ENCODE measurements at places on chromosomes 1 and 21.

DNA sequence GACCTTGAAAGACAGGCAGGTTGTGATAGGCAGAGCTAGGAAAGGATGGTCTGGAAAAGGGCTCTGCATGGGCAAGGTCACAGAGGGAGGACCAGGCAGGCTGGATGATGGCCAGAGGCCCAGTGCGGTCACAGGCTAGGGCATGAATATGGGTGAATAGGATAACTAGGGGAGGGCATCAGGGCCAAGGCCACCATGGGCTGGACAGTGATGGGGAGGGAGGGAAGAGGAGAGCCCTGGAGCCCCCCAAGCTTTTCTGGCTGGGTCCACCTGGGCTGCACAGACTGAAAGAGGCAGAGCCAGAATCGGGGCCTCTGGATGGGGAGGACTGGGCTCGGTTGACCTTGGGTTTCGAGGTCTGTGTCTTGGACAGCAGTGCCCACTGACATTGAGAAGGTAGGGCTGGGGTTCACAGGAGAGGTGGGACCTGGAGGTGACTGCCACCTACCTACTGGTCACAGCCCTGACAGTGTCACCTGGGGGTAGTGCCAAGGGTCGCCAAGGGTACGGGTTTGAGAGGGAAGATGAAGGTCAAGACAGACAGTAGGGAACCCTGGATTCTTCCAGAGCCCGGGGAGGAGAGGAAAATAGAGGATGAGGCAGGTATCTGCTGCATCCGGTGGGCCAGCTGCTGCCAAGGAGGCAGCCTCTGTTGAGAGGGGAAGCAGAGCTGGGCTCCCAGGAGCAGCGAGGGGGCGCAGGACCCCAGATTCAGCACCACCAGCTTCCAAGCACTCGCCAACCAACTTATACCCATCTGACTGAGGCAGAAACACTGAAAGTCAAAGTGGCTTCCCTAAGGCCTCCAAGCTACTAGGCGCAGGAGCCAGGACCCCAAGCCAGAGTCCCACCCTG lies 6.1 kb upstream of the NPHP4 start:
- no peak for DNase-seq

GRCh38 chr21:33893917-33894316 lies 21.7 kb downstream of the ATP5PO start:
- DNase-seq = no peak

DNA sequence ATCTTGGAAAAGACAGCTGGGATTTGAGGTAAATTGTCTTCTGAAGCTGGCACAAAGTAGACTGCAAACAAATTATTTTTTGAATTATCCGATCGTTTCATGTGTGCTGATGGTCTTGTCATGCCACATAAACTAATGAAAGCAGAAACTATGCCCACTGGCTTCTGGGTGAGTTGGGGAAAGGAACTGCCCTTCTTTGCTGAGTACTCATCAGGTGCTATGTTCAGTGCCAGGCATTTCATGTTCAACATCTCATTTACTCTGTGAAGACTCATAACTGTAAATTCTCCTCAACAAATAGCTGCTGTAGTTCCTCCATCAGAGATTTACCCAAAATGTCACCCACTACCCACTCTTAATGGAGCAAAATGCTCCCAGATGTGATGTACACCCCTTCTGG lies 1.2 kb downstream of the TRIT1 start:
- no peak for DNase-seq

DNA sequence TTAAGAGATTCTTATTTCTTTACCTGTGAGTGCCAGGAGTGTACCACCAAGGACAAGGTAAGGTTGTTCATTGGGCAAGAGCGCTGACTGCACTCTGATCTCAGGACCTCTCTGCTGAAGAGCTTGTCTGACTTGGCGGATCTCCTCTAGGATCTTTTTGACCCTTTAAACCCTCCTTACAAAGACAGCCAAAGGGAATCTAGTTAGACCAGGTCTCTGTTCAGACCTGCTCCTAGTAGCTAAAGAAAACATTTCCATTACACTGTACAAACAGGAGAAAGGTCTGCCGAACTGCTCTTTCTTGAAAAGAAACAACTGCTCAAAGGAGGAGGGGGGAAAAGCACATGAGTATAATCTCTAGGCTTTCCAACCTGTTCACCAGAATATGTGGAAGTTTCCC lies 49.3 kb downstream of the SMYD2 start:
- DNase-seq = no peak

GRCh38 chr1:113031171-113031933 lies 41.6 kb upstream of the LRIG2 start:
- no peak for DNase-seq

DNA sequence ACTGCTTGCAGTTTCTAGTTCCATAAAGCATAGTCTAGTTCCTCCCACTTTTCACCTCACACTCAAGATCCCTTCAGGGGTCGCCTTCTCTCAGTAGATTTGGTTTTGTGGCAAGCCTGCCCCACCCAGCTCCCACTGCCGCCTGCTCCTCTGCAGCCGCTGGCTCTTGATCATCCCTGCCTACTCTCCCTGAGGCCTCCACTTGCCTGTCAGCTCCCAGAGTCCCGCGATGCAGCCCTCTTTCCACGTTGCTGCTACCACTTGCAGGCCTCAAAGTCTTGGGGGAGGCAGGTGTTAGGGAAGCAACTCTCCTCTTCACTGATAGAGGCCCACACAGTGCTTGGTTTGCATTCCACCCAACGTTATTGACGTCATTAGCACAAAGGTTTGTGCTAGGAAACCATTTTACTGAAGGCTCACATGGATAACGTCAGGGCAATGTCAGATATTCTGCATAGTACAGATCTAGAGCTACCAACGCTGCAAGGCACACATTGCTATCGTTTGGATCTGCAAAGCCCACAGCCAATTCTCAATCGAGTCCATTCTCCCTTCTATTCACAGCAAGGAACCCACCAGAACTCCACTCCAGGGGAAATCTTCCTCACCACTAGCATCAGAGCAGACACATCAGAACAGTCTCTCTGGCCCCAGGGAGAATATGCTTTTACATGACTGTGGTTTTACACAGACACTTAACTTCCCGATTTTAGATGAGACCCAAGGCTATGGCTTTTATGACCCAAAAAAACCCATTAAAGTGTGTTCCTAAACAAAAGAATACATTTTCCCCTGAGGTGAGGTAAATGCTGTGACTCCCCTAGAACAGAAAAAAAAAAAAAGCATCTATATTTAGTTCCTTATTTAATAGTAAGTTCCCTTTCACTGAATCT lies 519.5 kb upstream of the CAMK1G start:
- no peak for DNase-seq

DNA sequence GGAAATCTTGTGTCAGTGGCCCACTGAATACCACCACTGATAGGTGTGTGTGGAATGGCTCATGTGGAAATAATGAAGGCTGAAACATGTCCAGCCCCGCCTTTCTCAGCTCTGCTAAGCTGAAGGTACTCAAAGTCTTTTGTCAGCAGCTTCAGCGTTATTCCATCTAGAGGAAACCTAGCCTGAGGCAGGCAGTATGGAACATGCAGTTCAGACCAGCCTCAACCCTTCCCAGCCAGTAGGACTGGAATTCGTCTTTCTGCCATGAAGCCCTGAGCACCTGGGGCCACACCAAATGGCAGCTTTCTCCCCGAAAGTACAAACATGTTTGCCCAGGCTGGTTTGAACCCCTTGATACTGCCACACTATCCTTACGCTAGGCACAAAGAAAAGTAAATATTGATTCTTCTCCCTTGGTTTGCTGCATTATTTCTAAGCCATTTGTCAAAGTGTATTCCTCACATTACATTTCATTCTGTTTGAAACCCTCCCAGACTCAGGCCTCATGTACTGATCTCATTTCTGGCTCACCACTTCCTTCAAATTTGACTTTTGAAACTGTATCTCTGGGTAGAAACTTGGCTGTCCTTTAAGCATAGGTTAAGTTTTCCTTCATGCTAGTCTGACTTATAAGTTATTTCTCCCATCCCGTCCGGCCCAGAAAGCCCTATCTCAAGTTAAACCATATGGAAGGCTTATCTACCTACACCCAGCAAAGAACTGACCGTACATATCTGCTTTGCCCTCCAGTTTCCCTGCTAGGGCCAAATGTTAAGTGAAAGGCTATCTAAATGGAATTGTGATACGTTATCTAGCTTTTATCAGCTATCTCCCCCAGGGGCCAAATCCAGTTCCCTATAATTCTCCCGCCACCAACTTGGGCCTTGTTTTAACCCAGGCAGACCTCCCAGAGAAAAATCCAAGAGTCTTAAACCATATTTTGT lies 45.7 kb upstream of the HOOK1 start:
- no peak for DNase-seq

GRCh38 chr1:50877641-50878040 lies 82.4 kb downstream of the FAF1 start:
- DNase-seq = no peak

GRCh38 chr1:6528492-6528891 lies 25.8 kb downstream of the NOL9 start:
- DNase-seq = no peak

- no peak for DNase-seq
These were observed 29.2 kb downstream of the AGPAT3 start for GRCh38 chr21:43894206-43894577.

DNA sequence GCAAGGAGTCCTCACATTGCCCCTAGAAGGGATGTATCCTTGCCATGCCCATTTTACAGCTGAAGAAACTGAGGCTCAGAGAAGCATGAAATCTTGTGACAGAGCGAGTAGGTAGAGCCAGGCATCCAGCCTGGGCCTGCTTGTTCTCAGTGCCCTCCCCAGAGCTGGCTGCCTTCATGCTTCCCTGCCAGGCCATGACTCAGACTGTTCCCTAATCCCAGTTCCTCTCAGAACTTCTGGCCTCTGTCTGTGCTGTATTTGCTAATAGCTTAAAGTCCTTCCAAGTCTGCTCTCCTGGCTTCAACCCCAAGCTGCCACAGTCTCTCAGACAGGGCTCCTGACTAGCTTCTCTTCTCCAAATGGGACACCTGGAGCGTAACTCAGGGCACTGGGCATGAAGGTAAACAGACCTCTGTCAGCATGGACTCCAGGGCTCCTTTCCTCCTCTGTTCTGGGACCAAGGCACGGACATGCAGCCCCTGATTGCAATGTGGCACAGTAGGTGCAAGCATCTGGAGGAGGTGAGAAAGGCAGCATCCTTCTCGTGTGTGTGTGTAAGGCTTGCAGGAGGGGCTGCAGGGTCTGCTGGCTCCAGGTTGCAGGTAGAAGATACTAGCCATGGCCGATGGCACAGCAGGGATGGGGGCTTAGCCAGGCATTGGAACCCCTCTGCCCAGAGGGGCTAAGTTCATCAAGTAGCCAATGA lies 122.7 kb downstream of the HMGB4 start:
- DNase-seq = no peak

- DNase-seq = no peak
These were observed 10.7 kb upstream of the PTBP2 start for GRCh38 chr1:96710708-96711477.

GRCh38 chr1:198543670-198544260 lies 3.3 kb upstream of the ATP6V1G3 start:
- no peak for DNase-seq

DNA sequence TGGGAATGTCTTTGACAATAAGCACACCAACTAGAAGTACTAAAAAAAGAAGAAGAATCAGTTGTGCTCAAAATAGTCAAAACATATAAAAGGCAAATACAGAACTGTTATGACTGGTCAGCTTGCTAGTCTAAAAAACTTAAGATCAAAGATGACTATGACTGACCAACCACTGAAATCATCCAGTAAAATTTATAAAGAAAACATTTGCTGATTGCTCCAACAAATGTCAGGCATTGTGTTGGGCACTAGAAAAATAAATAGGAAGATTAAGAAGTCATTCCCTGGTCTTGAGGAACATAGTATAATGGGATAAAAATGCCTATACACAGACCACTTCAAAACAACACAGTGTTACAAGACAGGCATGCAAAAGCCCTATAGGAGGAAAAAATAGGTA lies 9.3 kb upstream of the ANGPTL3 start:
- DNase-seq = no peak

DNA sequence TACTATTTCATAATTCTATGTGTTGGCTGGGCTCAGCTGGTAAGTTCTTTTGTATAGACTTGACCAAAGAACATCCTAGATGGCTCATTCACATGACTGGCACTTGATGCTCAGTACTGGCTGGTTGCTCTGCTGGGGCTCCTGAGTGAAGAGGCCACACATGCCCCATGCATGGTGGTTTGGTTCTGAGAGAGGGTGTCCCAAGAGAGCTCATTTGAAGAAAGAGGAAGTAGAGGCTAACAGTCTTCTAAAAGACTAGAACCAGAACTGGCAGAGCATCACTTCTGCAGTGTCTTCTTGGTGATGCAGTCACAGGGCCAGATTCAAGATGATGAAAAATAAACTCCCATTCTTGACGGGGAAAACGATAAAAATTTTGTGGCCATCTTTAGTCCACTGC lies 5.2 kb upstream of the BACH1 start:
- no peak for DNase-seq

DNA sequence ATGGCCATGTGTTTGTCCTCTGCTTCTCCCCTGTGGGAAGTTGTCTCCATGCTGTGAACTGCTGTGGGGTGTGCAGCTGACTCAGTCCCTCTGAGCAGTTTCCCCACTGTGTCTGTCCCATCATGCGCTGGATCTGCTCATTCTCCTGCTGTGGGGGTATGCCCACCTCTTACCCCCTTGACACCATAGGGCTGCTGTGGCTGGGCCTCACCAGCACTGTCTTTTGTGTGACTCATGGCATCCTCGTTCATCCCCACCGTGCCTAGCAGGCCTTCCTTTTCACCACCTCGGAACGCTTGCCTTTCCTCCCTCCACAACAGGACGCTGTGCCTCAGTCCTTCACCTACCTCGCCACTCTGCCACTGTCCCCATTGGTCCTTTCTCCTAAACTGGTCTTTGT lies 27.3 kb downstream of the VANGL2 start:
- peak; percentile 18 for DNase-seq

- peak; percentile 30 for DNase-seq
These were observed 147.5 kb downstream of the ZC3H11B start for GRCh38 chr1:219465212-219466093.

DNA sequence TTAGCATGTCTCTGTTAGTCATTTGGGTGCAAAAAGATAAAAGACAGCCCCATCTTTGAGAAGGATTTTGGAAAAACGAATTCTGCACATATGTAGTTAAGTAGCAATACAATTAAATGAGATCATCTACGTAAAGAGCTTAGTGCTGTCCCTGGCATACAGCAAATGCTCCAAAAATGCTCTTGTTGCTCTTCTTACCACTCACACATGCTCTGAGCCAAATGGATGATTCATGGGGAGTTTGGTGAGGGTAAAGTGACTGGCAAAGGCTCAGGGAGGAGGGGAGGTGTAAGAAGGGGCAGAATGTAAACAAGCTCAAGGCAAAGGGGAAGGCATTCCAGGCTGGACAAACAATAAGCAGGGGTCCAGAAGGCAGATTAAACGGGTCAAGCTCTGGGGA lies 191.9 kb downstream of the AK5 start:
- no peak for DNase-seq
